Endodermal cell (in vitro differentiated cells): ENCODE measurements at places on chromosomes 1 and 21. TPM values are rescaled to one million over a fixed set of nuclear protein-coding genes. Genes with fewer than 3 reads are reported as not detected.

GRCh38 chr1:223667484-223668182, 2.1 kb upstream of the CAPN8 start:
- DNase-seq, result no peak

- no peak for DNase-seq
These were observed 1.4 kb upstream of the UBXN10 start for GRCh38 chr1:20184481-20184900.

- peak; percentile 50 for DNase-seq
These were observed 213.7 kb downstream of the BRINP2 start for GRCh38 chr1:177384461-177384860.

- DNase-seq, result no peak
These were observed 97.0 kb upstream of the IRF2BP2 start for GRCh38 chr1:234706931-234707330.

DNA sequence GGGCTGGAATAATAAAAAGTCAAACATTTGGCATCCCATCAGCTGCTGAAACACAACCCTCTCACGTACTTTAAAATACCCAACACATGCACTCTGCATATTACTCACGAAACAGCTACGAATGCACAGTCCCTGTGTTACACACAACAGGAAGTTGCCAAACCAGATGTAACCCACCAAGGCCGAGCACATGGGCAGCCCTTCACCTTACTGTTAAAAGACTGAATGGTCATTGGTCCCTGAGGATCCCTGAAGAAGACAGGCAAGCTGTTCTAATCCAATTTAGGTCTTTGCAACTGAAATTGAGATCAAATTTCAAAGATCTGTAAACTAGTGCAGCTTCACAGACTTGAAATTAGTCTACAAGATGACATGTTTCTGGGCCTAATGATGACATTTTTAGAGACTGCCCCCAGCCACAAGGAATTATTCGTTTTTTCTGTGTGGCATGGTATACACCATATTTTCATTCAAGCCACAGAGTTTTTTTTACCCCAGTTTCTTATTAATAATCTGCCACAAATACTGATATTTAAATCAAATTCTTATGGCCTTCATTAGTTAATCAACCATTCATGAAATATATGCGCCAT, 25.6 kb upstream of the IER5 start:
- no peak for DNase-seq

The DNASE2B gene
- total RNA-seq, result not detected in 2 replicates

GRCh38 chr1:19616489-19616888, 27.6 kb upstream of the NBL1 start:
- no peak for DNase-seq

The SPRR2E gene
- total RNA-seq, result not detected in 3 replicates

DNA sequence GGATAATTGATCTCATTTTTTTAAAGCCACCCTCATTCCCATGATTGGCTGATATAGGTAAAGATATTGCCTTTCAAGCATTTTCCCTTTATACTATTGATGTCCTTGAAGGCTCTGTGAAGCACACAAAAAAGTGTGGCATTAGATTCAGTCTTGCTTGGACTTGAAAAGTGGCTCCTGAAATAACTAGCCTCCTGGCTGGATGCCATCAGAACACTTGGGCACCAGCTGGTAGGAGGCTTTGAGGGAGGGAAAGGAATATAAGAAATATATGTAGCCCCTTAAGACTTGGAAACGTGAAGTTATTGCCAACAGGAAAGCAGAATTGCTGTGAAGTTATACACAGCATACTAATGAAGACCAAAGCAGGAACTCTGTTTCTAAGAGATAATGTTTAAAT, 14.1 kb downstream of the MTR start:
- DNase-seq, result no peak

DNA sequence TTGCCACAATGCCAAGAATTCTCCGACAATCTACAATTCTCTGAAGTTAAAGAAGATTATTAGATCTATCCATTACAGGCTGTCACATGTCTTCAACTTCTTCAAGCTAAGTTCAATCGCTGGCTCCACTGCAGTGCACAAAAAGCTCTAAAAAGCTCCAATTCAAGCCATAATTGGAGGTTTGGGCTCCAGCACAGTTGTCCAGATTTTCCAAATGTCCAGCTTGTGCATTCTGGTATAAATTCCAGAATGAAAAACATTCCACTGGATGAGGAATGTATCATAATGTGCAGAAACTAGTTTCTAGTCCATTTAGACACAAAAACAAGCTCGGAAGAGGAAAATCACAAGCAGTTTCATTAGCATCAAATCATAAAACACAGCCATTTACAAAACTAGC, 138.6 kb downstream of the NRIP1 start:
- DNase-seq, result no peak

The GUCA2B gene
- not detected in 2 replicates for total RNA-seq

- no peak for DNase-seq
These were observed 343.5 kb downstream of the PBX1 start for GRCh38 chr1:164902491-164902890.

DNA sequence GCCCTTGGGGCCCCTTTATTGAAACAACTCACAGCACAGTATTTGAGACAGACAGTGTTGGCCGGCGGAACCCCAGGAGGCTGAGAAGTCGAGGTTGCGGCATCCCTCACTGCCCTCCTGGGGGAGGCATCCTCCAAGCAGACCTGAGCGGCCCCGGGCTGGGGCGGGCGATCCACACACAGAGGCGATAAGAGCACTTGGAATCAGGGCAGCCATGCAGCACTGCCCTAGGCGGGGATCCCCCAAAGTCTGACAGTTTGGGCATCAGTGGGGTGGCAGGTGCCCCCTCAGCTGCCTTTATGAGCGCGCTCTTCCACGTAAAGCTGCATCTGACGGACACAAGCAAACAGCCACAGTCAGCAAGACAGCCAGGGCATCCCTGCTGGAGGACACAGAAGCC, 6.5 kb downstream of the MAD2L2 start:
- DNase-seq, result no peak

DNA sequence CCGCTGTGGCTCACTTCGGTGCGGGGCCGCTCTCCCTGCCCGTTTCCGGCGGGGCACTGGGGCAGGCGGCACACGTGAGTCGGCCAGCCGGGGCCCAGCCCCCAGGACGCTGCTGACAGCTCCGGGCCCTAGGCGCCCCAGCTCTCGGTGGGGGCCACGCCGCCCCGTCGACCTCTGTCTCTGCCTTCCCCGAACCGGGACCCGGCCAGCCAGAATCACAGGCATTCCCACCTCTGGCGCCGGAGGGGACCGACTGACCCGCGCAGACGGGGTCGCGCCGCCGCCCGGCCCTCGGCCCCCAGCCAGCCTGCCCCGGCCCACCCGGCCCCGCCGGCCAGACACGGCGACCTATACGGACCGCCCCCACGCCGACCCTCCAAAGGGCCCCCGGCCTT, 755 bp downstream of the SCMH1 start:
- peak; percentile 76 for DNase-seq

GRCh38 chr1:2594641-2595131, 8.1 kb downstream of the PRXL2B start:
- DNase-seq, result no peak

- no peak for DNase-seq
These were observed 38.5 kb upstream of the EGLN1 start for GRCh38 chr1:231460614-231461013.

The CD247 gene
- total RNA-seq, result 0.23 to 0.46 TPM in 2 of 3 replicates, not detected in the other

DNA sequence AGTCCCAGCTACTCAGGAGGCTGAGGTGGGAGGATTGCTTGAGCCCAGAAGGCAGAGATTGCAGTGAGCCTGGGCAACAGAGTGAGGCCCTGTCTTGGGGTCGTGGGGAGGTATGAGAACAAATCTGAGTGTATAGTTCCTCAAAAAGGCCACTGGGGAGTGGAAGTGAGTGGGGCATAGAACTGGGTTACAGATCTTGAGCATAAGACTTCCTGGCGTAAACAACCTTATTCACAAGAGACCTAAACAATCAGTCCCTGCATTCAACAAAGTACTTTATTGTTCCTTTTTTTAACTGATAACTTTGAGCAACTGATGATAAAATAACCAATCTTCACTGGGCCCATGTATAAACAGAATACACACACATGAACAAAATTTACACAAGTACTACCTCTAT, 72.7 kb upstream of the MUTYH start:
- no peak for DNase-seq

DNA sequence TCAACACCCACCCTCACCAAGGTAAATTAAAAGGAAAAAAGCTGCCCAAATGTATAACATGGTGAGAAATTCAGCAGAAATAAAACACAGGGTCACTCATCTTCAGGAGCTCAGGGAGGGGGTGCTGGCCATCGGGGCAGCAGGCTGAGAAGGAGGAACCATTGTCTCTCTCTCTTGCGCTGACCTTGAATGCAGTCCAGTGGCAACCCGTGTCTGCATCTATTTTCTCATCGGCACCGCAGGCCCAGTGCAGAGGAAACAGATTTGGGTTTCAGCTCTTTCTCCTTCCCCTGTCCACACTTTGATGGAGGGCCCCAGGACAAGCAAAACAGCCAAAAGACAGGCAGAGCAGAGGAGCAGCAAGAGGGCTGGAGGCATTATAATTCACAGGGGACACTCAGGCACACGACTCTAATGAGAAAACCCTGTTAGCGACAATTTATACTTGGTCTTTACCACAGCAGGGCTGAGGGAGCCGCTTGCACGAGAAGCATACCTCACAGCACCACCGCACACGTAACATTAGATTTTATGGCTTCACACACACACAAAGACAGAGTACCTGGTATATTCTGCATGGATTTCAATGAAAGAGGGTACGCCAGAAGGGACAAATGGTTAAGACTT, 18.6 kb downstream of the MKNK1 start:
- DNase-seq, result no peak

DNA sequence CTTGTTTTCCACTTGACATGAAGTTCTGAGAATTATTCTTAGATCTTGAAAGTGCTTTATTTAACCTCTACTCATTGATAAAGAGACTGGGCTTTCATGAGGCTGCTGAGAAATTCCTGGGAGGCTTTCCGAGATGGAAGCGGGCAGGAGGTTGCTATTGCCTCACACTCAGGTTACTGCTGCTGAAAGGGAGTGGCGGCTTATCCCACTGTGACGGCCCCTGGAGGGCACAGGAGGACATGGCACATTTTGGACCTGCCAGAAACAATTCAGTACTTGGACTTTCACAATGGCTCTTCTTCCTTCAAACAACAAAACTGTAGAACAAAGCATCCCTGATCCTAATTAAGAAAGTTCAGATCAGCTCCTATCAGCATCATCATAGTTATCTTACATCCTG, 16.2 kb upstream of the MARK1 start:
- peak; percentile 83 for DNase-seq

DNA sequence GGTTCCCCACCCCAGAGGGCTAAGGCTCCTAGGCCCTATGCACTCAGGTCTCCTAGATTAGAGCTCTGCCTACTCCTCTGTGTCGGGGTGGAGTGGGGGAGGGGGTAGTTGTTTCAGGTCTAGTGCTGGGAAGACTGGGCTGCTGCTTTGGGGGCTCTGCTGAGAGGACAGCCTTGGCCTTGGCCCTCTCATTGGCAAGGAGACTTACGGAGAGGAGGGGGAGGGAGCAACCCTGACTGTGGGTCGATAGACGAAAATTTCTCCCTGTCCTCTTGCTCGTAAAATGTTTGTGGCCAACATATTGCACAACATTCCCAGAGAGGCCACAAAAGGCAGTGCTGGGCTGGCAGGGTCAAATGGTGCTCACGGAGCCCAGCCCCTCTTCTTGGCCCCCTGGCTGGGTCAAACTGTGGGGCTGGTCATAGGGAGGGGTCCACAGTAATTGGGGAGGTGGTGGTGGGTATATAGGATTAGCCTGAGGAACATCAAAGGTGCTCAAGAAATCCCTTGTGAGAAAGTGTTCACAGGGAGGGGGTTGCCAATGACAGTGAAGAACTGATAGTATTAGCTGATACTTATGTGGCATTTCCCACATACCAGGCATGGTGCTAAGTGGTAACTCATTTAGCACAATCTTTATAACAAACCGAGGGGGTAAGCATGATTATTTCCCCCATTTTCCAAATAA, 8.5 kb upstream of the DMBX1 start:
- DNase-seq, result peak; percentile 59

DNA sequence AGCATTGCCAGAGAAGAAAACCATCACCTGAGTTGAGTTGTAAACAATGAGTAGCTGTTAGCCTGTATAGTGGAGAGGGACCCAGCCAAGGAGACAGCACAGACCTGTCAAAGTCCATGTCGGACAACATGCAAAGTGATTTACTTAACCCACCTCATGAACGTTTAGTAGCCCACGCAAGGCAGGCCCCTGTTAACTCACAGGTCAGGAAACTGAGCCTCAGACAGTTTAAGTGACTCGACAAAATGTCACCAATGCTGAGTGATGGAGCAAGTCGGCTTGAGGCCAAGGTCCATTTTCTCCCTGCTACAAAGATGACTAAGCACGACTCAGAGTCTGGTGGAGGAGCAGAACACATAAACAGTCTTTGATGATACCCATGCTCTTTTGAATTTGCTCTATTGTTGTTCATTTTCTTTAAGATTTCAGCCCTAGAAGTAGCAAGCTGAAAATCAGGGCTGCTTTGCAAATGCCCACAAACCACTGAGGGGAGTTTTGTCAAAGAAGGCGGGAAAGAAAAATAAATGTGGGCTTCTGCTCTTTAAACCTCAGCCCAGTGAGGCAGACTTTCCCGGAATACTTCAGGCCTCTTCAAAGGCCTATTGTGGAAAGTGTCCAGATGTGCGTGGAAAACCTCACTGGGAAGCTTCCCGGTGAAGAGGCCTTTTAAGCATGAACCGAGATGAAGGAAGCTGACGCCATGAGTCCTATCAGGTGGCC, 83.8 kb upstream of the HOOK1 start:
- no peak for DNase-seq

GRCh38 chr1:22953057-22953739, 19.5 kb downstream of the LACTBL1 start:
- no peak for DNase-seq

GRCh38 chr1:205837382-205837970, 12.5 kb downstream of the PM20D1 start:
- no peak for DNase-seq

DNA sequence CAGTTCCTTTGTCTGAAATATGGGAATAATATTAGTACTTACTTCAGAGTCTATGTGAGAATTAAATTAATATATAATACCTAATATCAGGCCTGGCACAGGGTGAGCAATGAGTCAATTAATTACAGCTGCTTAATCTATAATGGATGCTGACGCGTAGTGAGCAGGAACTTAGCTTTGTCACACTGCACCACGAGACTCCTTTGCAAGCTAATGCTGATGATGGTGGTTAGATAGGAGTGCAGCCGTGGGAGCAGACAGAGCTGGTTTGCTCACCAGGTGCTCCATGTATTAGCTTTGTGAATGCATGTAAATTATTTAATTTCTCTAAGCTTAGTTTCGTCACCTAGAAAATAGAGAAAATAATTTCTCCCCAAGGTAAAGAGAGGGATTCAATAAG, 35.1 kb downstream of the KCNJ15 start:
- no peak for DNase-seq

The PCP4 gene
- total RNA-seq, result not detected in 3 replicates

DNA sequence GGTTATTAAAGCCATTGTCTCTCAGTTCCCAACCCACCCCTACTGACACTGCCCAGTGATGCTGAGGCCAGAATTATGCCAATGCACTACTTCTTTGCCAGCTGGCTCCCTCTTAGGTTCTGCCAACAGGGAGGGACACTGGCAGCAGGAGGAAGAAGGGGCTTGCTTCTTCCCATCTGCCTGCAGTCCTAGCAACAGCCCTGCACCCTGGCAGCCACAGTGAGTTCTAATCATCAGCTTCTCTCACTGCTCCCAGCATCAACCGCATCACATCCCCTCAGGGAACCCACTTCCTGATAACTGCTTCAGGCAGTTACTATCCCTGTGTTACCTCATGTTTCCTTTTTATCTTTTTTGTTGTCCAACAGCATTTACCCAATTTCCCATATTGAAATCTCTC, 86.2 kb downstream of the UBR4 start:
- DNase-seq, result peak; percentile 26
